ENCODE measurements at places on chromosomes 12 and 14.

GRCh38 chr12:26790645-26790994, 42.4 kb downstream of the ITPR2 start:
- DNase-seq, result no peak

- DNase-seq, result no peak
Observed at GRCh38 chr12:52224151-52224550, 8.9 kb upstream of the KRT7 start.

DNA sequence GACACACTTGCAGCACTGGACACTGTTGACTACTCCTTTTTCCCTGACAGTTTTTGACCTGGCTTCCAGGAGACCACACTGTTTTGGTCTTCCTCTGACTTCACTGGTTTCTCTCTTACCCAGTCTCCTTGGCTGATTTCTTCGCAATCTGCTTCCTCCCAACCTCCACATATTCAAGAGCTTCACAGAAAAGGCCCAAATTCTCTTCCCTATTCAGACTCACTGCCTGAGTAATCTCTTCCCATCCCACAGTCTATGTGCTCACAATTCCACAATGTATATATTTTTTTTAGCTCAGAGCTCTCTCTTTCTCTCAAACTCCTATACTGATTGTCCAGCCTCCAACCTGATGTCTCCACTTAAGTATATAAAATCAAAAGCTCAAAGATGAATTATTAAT, 115.4 kb downstream of the SINHCAF start:
- DNase-seq, result no peak

DNA sequence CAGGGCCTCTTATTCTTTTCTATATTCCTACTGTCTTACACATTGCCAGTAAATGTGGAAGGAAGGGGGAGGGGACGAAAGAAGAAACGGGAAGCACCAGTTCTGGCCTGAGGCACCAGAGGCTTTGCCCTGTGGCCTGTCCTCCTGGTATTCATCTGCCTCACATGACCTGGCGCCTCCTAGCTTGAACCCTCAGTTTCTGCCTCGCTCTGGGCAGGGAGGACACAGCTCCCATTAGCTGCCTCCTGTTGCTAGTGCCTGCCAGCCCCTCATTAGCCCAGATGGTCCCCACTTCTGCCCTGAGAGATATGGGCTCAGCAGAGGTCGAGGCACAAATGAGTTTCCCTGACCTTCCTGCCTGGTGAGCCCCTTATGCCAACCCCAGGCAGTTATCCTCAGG, 3.0 kb upstream of the PLEKHG6 start:
- DNase-seq, result no peak

DNA sequence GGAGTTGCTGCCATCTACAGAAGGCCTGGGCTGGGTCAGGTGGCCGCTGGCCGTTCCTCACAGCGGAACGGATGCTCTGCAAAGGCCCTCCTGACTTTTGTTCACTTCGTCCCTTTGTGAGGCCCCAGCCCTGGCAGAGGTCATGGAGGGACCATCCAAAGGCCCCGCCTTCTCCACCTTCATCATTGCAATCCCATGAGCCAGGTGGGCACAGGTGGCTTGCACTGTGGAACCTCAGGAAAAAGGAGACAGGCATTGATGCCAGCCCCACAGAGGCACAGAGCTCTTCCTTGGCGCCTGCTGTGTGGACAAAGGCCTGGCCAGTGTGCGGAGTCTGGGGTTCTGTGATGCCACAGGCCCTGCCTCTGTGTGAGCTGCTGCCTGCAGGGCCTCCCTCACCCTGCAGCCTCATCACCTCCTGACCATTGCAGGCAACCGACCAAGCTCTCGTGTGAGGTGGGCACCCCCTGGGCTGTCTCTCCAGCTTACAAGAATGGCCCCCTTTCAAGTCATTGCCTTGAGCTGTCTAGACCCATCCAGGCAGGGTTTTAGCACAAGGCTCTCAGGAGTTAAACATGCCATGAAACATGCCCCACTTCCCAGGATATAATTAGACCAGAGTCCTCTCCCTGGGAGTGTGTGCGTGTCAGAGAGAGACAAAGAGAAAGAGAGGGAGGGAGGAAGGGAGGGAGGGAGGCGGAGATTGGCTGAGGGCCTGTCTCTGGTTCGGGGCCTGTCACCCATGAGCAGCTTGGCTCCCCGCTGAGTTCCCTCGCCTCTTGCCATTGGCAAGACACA, 19.3 kb downstream of the NFKBIA start:
- no peak for DNase-seq

DNA sequence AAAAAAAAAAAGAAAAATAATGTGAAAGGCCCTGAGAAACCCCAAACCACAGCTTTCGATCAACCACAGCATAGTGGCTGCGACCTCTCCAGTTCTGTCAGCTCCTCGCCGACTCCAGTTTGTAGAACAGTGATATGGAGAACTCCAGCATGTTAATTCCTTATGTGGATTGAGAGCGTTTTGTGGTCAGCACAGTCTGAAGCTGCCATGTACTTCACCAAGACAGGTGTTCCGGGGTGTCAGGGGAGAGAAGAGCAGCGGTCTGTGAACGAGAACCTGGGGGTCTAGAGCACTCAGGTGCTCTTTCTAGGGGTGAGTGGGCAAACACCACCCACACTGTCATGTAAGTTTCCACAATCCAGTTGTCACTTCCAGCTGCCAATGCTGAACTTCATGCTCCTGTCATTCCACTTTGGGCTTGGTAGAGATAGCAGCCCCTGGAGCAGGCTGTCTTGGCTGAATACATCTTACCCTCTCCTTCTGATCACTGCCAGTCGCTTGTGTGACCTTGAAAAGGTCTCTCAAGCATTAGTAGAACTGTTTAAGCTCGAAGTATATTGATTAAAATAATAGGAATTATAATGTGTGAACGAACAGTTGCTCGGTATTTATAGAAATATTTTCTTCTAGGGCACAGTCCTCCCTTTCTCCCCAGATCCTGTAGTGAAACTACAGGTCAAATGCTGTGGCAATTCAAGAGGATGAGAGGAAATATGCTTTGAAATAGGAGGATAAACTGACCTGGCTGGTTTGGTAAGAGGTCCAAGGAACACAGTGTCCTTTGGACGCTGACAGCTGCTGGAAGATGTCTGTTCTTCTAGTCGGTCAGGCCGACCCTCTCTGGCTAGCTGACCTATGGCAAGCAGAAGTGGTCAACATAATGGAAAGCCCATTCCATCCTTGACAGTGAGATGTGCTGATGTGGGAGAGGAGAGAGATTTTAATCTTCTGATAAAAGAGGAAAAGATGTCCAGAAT, 15.7 kb upstream of the MAX start:
- DNase-seq, result no peak

DNA sequence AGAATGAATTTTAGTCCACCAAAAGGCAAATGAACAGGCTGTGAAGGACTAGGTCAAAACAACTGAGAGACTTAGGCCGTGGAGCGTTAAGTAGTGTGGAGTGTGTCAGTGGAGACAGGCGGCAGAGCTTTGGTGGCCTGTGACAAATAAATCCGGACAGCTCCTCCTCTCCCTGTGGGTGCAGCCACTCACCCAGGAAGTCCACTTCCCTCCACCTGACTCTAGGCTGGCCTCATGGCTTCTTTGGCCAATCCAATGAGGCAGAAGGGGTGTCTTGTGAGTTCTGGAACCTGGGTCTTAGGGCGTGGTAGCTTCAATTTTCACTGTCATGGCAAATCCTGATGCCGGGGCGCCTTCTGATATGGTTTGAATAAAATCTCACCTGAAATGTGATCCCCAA, 180.9 kb upstream of the C14orf180 start:
- DNase-seq, result peak; percentile 69

- DNase-seq, result no peak
Observed at GRCh38 chr14:47346849-47347248, 328.6 kb downstream of the MDGA2 start.

- no peak for DNase-seq
Observed at GRCh38 chr14:101182476-101182875, 279.0 kb upstream of the RTL1 start.

- no peak for DNase-seq
Observed at GRCh38 chr12:104218935-104219334, 3.4 kb downstream of the TXNRD1 start.

DNA sequence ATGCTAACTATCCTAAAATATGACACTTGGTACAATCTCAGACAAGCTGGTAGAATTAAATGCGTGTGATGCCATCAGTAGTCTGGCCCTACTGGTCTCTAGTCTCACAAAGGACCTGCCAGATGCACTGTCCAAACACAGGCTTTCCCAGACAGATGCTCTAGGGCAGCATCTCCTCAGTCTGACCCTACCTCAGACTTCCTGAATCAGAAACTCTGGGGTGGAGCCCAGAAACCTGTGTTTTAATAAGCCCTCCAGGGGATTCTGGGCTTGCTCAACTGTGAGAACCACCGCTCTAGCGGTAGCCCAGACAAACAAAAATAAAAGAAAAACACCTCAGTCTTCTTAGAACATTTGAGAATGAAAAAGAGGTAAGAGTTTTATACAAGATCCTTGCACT, 48.0 kb downstream of the BDKRB1 start:
- no peak for DNase-seq

GRCh38 chr12:112617153-112617505, 174.4 kb upstream of the RPH3A start:
- DNase-seq, result no peak

- no peak for DNase-seq
Observed at GRCh38 chr14:24700511-24700910, 66.5 kb upstream of the GZMB start.

GRCh38 chr12:6367065-6367968, 8.0 kb downstream of the SCNN1A start:
- no peak for DNase-seq

- DNase-seq, result no peak
Observed at GRCh38 chr12:26520869-26521268, 312.1 kb downstream of the ITPR2 start.

DNA sequence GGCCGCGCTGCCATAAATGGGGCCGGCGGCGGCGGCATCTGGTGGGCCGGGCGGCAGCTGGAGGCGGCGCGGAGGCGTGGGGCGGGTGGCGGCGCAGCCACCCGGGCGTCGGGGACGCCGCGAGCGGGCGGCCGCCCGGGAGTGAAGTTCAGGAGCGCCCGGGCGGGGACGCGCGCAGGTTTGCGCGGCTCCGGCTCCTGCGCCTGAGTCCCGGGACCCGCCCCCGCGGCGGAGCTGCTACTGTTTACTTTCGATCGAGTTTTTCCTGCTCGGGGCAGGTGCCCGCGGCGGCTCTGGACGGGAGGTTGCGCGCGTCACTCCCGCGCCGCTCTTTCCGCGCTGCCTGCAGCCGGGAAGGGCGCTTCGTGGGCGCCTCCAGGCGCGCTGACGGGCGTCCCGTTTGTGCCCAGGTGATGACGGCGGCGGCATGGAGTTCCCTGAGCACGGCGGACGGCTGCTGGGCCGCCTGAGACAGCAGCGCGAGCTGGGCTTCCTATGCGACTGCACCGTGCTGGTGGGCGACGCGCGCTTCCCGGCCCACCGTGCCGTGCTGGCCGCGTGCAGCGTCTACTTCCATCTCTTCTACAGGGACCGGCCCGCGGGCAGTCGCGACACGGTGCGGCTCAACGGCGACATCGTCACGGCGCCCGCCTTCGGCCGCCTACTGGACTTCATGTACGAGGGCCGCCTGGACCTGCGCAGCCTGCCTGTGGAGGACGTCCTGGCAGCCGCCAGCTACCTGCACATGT, at the start of gene ZBTB42:
Gene ZBTB42 (plus strand): TSS at position 331 of the 749 bp plus-strand sequence. CDS start 97 bp downstream, at position 428.
- no peak for DNase-seq

DNA sequence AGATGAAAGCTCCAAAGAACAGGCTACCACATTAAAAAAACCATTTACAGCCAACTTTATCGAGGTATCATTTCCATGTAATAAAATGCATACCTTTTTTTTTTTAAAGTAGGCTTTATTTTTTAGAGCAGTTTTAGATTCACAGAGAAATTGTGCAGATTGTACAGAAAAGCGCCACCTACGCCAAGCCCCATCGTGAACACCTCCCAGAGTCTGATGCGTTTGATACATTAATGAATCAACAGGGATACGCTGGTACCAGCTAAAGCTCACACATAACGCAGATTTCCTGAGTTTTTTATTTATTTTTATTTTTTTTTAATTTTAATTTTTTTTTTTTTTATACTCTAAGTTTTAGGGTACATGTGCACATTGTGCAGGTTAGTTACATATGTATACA, 129.9 kb downstream of the KIF26A start:
- DNase-seq, result no peak

GRCh38 chr12:108642269-108642870, 8.7 kb upstream of the SELPLG start:
- DNase-seq, result peak; percentile 35

GRCh38 chr14:92005019-92005418, 34.8 kb downstream of the TRIP11 start:
- no peak for DNase-seq

DNA sequence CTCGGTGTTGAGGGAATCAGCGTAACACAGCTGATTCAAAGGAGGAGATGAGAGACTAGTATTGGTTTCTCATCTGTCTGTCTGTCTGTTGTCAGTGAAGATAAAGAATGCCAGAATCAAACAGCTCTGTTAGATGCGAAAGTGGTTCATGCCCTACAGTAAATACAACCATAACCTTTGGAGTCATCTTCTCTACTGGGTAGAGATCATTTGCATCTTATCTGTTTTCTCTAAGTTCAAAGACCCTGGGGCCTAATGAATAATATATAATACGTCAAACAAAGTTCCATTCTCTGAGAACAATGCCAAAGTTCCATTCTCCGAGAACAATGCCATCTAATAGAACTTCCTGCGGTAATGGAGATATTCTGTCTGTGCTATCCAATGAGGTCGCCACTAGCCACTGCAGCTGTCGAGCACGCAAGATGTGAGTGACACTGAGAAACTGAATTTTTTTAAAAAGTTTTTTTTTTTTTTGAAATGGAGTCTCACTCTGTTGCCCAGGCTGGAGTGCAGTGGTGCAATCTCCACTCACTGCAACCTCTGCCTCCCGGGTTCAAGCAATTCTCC, 6.6 kb downstream of the IL31 start:
- DNase-seq, result no peak

- DNase-seq, result no peak
Observed at GRCh38 chr12:124603100-124603541, 35.7 kb upstream of the NCOR2 start.

GRCh38 chr14:64504310-64504896, at the start of gene ZBTB1:
Gene ZBTB1 (plus strand): TSS chr14:64504770. CDS start chr14:64521505, 16,735 bp downstream.
- peak; percentile 94 for DNase-seq

DNA sequence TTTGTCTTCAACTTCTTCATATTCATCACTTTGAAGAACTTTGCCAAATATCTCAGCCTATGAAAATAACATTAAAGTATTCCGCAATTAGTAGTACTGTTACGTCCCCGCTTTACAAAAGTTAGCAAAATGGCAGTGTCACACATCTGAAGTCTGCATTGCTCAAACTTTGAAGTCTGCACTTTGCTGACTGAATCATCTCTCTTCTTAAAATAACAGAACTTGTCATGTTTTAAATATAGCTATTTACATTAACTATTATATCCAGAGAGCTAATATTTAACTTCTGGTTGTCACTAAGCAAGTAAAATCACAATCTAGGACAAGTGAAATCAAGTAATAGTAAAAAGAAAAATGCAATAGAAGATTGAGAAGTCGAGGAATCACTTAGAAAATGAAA, 34.5 kb downstream of the IPO8 start:
- DNase-seq, result no peak

- DNase-seq, result peak; percentile 42
Observed at GRCh38 chr14:35331605-35332516, 39.7 kb downstream of the PSMA6 start.

DNA sequence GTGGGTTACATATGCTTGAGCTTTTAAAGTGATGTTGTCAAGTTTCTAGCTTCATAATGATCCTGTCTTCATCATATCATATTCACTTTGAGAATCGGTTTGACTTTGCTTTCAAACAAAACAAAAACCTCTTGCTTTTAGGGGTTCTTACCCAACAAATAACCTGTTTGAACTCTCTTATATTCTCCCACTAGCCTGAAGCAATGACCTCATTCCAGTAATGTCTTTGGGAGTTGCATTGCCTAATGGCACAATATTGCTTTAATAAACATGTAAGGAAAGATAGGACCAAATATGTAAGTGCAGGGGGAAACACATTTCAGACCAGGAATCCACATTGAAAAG, 27.7 kb downstream of the WBP11 start:
- DNase-seq, result no peak
